Stimulated activated CD8-positive, alpha-beta memory T cell treated with anti-CD3 and anti-CD28 coated beads, Interleukin-4, amount 100 ng/mL, for 4 hours (primary cell): ENCODE measurements at places on chromosomes 4 and X.

- DNase-seq, result no peak
Measured at GRCh38 chrX:140715787-140716186, 6.2 kb downstream of the LINC00632 start.

- DNase-seq, result no peak
Measured at GRCh38 chr4:148827781-148828180, 385.6 kb upstream of the NR3C2 start.

GRCh38 chr4:156138781-156139280 lies 185.2 kb upstream of the CTSO start:
- DNase-seq, result no peak

GRCh38 chr4:80097400-80098177 lies 24.6 kb upstream of the ANTXR2 start:
- no peak for DNase-seq

- DNase-seq, result no peak
Measured at GRCh38 chrX:19955306-19955705, 35.6 kb downstream of the BCLAF3 start.

DNA sequence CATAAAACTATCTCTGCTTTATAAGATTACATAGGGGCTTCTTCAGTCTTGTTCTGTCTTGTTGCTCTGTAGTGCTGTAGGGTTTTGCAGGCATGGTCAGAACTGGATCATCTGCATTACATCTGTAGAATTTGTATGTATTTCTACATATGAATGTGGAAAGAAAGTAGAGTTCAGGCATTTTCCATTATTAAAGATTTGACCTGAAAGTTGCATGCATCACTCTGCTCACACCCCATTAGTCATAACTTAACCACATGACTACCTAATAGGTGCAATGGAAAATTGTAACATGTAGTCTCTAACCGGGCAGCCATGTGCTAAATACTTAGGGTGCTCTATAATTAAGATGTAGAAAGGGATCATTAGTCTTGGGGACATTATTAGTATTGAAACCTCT lies 45.7 kb upstream of the AGA start:
- no peak for DNase-seq

- no peak for DNase-seq
Measured at GRCh38 chr4:25809996-25810395, 52.8 kb downstream of the SEL1L3 start.

DNA sequence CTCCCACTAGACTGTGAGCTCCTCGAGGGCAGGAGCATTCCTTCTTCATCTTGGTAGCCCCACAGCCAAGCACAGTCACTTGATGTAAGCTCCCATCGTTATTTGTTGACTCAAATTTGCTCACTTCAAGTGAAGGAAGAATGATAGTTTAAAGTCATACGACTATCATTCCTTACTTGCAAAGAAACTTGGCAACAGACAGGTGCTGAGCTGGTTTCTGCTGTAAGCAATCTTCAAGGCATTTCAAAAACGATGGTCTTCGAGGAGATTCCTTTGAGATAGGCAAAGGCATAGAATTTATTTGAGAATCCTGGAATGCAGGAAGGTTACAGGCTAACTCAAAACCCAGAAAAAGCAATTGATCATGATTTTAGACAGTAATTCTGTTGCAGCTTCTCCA lies 64.8 kb downstream of the QDPR start:
- no peak for DNase-seq

- no peak for DNase-seq
Measured at GRCh38 chr4:105149771-105150170, 3.1 kb downstream of the TET2 start.

DNA sequence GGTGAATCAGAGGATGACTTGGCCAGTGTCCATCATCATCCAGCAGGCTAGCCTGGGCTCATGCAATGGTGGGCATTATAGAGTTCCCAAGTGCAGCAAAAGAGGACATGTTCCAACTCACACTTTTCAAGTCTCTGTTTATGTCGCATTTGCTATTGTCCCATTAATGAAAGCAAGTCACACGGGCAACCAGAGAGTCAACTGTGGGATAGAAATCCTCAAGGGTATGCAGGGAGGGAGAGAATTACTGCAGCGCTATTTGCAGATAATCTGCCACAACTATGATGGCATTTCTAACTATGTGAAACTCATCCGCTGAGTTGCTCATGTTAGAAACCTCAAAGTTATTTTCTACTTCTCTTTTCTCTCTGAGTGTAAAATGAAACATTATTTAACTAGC lies 78.5 kb upstream of the TAB3 start:
- no peak for DNase-seq

DNA sequence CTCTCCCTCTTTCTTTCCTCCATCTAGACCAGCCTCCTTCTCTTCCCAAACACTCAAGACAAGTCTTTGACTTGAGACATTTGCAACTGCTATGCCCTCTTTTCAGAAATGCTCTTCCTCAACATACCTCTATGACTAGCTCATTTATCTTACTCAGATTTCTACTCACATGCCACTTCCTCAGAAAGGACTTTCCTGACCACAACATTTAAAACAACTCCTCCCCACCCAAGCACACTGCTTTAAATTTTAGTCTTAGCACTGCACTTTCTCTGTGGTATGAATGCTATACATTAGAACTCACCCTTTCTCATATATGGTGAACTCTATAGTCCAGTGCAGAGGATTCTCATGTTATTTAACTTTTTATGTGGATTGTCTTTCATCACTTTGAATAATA lies 28.4 kb upstream of the SULT1E1 start:
- no peak for DNase-seq

DNA sequence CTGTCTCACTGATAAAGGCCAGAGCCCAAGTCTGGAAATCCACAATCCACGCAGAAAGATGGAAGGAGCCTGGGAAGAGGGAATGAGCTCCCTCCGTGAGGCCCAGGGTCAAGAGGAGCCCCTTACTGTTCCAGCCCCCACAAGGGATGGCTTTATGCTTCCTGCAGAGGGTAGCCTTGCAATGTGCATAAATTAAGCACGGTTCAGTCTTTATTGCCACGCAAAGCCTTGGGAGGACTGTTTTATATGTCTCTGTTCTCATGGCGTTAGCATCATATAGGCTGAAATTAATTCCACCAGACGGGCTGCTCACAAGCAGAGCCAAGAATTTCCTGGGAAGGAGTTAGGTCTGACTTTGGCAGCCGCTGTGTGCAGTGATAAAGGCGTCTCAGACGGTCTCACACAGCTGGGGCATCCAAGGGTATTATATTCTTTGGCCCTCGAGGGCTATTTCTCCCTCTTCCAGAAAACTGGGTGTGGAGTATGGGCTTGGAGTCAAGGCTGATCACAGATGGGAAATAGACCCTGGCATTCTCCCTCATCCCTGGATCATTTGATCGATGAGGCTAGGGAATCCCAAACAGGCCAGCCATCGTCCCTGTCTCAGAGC lies 38.5 kb downstream of the CYTL1 start:
- DNase-seq, result no peak

DNA sequence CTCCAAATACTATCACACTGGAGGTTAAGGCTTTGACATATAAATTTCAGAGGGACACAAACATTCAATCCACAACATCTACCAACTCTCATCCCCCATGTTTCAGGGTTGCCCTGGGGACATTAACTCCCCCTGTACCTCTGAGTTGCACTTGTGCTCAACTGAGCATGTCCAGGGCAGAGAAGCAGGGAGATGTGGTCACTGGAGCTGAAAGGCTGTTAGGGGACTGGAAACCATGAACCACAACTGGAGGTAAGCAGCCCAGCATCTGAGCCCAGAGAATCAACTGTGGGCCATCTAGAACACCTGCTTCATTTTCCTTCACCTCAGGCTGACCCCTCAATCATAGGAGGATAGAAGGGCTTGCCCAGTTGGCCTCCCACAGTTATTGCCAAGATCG lies 641.1 kb downstream of the MID1IP1 start:
- DNase-seq, result no peak

GRCh38 chr4:122481766-122482405 lies 25.4 kb upstream of the IL2 start:
- DNase-seq, result no peak

DNA sequence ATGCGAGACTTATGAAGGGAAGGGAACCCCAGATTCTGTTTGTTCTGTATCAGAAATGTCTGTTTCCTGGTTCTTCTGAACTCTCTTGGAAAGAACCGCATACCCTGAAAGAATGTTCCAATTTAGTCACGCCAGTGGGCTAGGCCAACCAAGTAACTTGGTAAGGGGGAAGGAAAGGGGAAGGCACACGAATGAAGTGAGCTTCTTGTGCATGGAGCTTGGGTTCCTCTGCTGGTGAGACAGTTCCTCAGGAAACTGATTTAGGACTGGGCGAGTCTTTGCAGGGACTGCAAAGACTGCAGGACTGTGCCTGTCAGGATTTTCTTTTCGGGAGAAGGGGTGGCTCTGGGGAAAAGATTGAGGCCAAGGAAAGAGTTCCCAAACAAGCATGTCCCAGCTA lies 35.6 kb downstream of the FRMPD3 start:
- no peak for DNase-seq

- DNase-seq, result no peak
Measured at GRCh38 chr4:38659346-38659745, 4.7 kb upstream of the KLF3 start.

DNA sequence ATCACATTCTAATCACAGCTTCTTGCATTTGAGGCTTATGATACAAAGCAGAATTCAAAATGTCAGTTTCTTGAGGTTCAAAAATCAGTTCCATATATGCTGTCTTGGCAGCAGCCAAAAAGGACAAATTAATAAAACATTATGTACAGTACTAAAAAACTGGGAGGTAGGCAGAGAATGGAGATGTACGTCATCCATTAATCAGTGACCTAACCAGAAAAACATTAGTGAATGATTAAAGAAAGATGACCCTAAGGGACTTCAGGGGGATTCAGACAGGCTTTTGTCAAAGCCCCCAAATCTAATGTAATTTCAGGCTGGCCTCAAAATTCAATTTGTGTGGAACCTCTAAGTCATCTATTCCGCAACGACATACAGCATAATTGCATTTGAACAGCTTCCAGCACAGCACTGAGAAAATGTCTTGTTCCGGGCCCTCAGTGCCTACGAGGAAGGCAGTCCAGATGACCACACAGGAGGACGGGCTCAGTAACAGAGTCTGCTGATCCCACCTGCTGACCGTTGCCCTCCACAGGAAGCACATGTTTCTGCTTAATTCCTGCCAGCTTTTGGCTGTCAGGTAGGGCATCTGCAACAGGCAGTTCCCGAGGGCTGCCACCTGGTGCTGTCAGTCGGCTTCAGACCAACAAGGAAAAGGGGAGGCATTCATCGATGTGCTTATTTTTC lies 83.8 kb upstream of the HHIP start:
- no peak for DNase-seq

GRCh38 chrX:150856101-150856500 lies 42.4 kb downstream of the CD99L2 start:
- no peak for DNase-seq

- no peak for DNase-seq
Measured at GRCh38 chr4:138110815-138111214, 131.3 kb downstream of the SLC7A11 start.

- no peak for DNase-seq
Measured at GRCh38 chrX:19019996-19020395, 36.1 kb upstream of the PHKA2 start.

GRCh38 chr4:150145946-150146340 lies 67.7 kb downstream of the DCLK2 start:
- no peak for DNase-seq

DNA sequence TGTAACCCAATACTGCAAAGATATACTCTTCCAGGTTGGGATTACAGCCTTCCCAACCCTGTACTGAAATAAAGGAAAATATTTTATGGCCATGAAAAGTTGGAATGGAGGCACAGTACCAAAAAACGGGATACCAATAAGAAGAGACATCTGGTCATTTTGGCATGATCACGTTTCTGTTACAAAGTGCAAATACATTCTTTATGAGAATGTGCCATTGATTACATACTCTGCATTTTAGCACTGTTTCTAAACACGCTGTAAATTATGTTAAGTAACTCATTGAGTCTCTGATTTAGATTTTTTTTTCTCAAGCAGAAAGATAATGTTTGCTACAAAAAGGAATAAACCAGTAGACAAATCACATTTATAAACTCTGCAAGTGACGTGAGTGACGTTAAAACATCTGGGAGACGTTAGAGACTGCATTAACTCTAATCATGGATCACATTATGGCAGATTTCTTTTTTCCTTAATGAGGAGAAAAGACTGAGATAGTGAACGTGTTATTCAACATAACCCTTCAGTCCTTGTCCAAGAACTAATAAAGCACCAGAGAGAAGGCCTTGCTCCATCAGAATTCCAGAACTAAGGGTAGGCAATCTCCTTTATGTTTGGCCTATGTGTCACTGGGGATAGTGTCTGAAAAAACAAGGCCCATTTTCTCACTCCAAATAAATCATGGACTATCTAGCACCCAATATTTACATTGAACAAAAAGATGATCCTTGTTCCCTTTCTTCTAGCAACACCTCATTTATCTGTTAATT lies 31.0 kb downstream of the UNC5C start:
- no peak for DNase-seq

GRCh38 chr4:60042941-60043340 lies 1157.2 kb upstream of the ADGRL3 start:
- DNase-seq, result no peak

DNA sequence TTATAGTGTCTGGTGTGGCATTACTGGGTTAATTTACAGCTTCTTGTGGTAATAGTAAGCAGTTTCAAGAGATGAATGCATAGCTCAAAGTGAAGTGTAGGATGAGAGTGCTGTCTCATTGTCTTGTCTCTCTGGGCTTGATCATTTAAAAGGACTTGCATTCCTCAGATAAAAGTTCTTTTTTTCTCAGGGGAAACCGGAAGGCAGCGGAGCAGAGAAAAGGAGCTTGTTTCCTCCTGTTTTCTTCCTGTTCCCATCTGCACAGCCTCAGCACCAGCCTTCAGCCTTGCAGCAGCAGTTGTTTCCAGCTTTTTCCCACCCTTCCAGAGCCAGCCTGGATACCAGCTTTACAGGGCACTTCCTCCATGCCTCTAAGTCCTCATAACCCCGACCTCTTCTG lies 61.4 kb upstream of the LGI2 start:
- no peak for DNase-seq

DNA sequence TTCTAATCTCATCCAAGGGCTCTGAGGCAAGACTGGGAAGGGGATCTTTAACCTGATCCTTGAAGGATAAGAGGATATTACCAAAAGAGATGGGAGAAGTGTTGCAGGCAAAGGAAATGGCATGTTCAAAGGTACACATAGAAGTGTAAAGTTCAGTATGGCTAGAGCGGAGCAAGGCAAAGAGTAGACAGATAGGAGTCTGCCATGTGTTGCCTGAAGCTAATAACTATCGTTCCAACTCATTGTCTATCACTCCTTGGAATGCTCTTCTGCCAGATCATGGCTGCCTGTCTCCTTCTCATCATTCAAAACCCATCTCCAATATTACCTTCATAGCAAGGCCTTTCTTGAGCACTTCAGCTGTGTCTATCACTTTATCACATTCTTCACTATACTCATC lies 55.2 kb upstream of the IL1RAPL2 start:
- no peak for DNase-seq
